ENCODE measurements at places on chromosomes 6 and 20.

GRCh38 chr6:41073203-41073967 lies 611 bp downstream of the NFYA start:
- peak; percentile 64 for DNase-seq

GRCh38 chr20:45097485-45098102 lies 3.3 kb downstream of the KCNS1 start:
- DNase-seq: no peak

- DNase-seq: no peak
Observed at GRCh38 chr6:107811591-107812218, 12.4 kb downstream of the SCML4 start.

- no peak for DNase-seq
Observed at GRCh38 chr6:156848123-156848522, 70.9 kb downstream of the ARID1B start.

Measured in stimulated activated CD8-positive, alpha-beta memory T cell treated with anti-CD3 and anti-CD28 coated beads, Interleukin-15, amount 100 ng/mL, for 4 hours (primary cell).